ENCODE measurements at places on chromosomes 5 and 9. TPM values are rescaled to one million over a fixed set of nuclear protein-coding genes. Genes with fewer than 3 reads are reported as not detected.

- DNase-seq = peak; percentile 36
These were observed 31.2 kb upstream of the CDK5RAP2 start for GRCh38 chr9:120610975-120611689.

GRCh38 chr5:56415356-56415765 is 182.2 kb upstream of the ANKRD55 start:
- DNase-seq = no peak

- DNase-seq = no peak
These were observed 67.3 kb downstream of the SNX30 start for GRCh38 chr9:112817860-112818203.

DNA sequence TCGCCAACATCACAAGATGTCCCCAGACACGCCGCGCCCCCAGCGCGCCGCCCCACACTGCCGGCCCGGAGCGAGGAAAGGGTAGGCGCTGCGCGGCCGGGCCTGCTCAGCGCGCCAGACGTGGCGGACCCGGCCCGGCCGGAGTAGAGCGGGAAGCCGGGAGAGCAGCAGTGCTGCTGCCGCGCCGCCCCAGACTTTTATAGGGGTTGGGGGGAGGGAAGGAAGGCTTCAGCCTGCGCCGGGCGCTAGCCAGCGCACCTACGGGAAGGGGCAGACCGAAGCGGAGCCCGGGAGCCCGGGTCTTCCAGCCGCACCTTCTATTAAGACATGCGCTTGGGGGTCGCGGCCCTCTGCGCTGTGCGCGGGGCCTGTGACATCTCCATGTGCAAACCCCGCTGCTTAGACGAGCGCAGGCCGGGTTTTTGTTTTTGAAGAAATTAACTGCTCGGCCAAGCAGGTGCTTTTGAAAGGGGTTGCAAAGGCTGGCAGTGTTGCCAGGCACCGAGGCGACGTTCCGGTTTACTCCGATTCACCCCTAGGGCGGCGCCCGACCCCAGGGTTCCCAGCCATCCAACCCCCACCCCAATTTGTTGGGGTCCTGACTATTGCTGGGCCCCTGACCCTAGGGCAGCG is 353 bp upstream of the PAX5 start:
- no peak for DNase-seq

- no peak for DNase-seq
These were observed 164.5 kb downstream of the ZNF608 start for GRCh38 chr5:124581738-124582560.

GRCh38 chr5:132353486-132353995 is 16.0 kb upstream of the SLC22A5 start:
- DNase-seq = no peak

DNA sequence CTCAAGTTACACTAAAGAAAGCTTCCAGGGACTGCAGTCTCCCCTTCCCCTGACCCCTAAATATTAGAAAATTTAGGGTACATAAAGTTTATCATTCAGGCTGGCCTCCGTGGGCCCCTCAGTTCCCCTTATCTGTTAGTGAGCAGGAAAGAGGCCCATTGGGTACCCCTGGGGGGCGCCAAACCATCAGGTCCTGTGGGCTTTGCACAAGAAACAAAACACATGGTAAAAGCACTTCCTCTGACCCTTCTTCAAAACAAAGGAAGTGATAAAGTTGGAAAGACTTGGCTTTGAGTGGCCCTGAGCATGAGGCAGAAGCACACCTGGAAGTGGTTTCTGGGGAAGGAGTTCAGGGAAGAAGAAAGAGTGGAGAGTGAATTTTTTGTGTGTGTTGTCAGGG is 213.0 kb downstream of the SMARCA2 start:
- peak; percentile 26 for DNase-seq

Gene GARIN3
- not detected for total RNA-seq

Gene N4BP3
- 0.13 TPM for total RNA-seq

Gene UNC5A
- total RNA-seq = 0.06 TPM

Gene AGXT2
- total RNA-seq = not detected

Gene LCN15
- not detected for total RNA-seq
